Urothelium cell line (cell line): ENCODE measurements at places on chromosomes 13 and 19.

GRCh38 chr13:99042521-99043250 lies 64.8 kb upstream of the DOCK9 start:
- no peak for DNase-seq

GRCh38 chr19:35204799-35205732 lies 23.5 kb downstream of the FAM187B start:
- DNase-seq = no peak

GRCh38 chr19:53357821-53358581 lies 7.5 kb upstream of the ZNF525 start:
- DNase-seq = no peak

DNA sequence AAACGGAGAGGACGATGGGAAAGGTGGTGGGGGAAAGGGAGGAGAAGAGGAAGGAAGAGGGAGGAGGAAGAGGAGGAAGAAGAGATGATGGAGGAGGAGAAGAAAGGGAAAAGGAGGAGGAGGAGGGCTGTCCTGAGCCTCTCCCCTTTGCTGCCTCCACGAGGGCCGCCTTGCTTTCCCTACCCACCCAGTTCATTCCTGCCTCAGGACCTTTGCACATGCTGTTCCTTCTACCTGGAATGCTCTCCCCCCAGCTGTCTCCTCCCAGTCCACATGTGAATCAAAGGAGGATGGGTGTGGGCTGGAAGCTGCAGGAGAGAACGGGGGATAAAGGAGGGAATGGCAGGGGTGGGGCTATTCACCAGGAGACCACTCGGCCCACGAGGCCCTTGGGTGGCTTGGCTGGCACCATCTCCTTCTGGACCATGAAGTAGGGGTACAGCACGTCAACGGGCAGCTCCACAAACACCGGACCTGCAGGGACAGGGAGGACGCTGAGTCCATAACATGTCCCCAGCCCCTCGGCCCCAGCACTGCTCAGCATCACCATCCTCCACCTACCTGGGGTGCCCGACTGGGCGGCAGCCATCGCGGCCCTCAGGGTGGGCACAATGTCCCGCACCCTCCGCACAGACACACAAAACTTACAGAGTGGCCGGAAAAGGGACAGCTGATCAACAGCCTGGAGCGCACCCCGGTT lies 15.3 kb downstream of the SYDE1 start:
- DNase-seq = no peak

DNA sequence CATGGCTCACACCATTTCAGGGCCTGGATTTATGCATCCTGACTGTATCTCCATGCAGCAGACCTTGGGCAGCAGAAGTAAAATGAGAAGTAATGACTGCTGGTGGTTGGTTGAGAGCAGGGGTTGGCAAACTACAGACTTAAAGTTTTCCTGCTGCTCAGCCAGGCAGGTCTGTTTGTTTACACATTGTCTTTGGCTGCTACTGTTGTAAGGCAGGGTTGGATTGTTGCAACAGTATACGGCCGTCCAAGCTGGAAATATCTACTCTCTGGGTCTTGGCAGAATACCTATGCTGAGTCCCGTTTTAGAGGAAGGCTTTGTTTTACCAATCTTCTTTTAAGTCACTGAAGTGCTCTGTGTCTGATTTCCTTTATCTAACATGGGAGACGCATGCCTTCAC lies 13.5 kb downstream of the SNRNP70 start:
- no peak for DNase-seq
